ENCODE measurements at places on chromosomes 12 and 14.

GRCh38 chr12:127770118-127770517 lies 496.9 kb upstream of the TMEM132C start:
- DNase-seq = no peak

DNA sequence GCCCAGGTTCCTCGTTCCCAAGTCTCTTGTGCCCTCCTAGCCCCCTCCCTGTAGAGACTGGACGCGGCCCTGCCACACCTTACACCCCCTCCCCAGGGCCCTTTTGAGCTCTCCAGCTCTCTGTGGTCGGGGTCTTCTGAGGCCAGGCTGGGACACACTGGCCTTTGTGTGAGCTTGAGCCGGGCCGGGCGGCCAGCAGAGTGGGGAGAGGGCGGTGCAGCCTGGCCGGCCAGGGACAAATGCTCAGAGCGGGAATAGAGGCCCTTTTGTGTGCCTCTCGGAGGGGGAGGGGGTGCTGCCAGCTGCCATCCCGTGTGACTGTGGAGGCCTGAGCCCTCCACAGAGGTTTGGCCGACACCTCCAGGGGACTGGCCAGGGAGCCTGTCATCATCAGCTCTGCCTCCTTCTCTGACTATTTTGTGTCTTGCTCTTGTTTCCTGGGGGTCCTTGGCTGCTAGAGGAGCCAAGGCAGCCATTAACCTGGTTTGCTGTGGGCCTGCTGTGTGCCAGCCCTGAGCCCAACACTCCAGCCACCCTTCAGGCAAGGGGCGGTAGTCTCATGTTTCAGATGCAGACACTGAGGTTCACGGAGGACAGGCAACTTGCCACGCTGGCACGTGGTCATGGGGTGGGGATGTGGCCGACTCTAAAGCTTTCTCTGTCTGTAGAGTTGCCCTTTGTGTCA lies 13.6 kb downstream of the FAM222A start:
- DNase-seq = no peak

DNA sequence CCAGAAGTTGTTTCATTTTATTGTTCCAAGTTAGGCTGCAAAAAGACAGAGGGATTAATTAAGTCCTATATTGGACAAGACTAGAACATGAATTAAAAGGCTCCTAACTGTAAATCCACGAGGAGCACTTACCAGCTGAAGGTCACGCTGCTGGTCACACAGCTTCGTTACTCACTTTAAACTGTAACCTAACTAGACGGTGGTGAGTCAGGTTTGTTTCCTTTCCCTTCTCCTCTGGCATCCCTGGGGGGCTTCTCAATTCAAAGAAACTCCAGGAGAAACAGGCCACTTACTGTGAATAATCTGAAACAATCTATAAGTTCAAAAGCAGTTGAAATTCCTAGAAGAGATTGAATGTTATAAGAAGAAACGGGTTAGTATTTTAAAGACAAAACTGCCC lies 331.4 kb downstream of the BCAT1 start:
- no peak for DNase-seq

DNA sequence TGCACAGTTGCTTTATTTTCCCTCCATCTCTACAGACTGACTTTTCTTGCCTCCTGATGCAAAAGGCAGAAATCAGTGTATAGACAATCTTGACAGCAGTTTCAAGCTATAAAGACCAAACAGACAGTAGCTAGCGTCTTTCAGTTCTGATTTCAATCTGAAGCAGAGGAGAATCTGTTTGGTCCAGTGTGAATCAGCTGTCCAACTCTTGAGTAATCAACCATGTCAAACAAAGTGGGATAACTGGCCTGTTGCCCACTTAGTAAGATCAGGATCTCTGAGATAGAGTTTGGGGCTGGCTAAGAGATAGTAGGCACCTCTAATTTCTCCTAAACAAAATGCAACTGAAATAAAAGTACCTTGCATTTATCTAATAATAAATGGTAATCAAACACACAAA lies 797.4 kb upstream of the FBXO33 start:
- no peak for DNase-seq

- peak; percentile 50 for DNase-seq
Measured at GRCh38 chr12:100826323-100826722, 31.7 kb downstream of the ANO4 start.

DNA sequence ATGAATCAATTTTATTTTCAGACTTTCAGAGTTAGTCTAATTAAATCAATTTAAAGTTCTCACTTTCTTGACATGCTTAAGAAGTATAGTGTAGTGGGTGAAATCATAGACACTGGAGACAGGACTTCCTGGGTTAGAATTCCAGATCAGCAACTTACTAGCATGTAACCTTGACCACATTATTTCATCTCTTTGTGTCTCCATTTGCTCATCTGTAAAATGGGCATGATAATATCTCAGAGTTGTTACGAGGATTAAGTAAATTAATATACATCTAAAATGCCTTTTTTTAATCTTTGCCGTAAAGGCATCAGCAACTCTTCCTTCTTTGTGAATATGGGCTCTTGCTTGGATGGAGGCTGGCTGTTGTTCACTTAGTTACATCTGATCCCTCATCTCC lies 1.3 kb upstream of the ERGIC2 start:
- DNase-seq = no peak

DNA sequence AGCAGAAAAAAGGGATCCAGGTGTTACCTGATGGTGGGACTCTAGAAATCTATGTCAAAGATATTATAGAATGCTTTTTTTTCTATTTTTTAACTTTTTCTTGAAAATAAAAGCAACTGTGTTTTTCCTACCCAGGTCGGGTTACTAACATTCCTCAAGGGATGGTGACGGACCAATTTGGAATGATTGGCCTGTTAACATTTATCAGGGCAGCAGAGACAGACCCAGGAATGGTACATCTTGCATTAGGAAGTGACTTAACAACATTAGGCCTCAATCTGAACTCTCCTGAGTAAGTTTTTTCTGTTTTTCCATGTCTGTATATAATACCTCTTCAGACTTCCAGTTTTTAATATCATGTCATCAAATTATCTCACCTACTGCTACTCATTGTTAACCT lies 27.6 kb upstream of the KCNMB4 start:
- DNase-seq = no peak

GRCh38 chr12:91423693-91424050 lies 241.1 kb upstream of the DCN start:
- DNase-seq = no peak

DNA sequence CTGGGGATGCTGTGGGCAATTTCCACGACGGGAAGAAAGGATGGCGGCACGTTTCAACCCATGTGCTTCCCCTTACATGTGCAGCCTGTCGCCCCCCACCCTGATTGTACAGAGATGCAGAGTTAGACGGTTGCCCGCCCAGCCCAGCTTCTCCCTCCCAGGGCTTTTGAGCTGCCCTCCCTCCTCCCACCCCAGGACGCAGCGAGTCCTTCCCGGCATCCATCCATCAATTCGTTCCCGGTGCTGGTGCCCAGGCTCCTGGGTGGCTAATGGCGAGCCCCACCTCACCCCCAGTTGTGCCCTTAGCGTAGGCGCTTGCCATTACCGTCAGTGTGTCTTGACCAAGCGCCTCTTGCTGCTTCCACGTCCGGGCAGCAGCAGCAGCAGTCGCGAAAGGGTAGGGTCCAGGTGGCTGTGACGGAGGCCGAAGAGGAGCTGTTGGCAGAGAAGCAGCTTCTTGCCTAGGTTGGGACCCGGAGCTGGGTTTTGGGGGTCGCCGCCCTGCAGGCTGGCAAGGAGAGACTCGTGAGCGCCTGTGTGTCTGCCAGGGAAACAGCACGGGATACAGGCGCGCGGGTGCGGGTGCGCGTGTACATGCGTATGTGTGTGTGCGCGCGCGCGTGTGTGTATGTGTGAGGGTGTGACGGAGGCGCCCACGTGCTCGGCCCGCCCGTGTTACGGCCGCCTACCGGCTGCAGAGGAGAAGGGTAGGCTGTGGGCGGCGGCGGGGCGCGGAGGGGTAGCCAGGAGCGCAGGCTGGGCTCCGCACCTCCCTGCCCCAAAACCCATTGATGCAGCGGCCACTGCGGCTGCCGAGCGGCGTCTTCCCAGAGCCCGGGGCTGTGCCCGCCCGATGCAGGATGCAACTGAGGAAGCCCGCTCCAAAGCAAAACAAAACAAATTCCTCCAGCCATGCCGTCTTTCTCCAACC lies at the start of gene SLC6A15:
TSS of gene SLC6A15 (minus strand) at position 602 of the 931 bp plus-strand sequence. CDS start 20,679 bp downstream, outside the sequence.
- DNase-seq = peak; percentile 53
